ENCODE measurements at places on chromosomes 12 and 14.

DNA sequence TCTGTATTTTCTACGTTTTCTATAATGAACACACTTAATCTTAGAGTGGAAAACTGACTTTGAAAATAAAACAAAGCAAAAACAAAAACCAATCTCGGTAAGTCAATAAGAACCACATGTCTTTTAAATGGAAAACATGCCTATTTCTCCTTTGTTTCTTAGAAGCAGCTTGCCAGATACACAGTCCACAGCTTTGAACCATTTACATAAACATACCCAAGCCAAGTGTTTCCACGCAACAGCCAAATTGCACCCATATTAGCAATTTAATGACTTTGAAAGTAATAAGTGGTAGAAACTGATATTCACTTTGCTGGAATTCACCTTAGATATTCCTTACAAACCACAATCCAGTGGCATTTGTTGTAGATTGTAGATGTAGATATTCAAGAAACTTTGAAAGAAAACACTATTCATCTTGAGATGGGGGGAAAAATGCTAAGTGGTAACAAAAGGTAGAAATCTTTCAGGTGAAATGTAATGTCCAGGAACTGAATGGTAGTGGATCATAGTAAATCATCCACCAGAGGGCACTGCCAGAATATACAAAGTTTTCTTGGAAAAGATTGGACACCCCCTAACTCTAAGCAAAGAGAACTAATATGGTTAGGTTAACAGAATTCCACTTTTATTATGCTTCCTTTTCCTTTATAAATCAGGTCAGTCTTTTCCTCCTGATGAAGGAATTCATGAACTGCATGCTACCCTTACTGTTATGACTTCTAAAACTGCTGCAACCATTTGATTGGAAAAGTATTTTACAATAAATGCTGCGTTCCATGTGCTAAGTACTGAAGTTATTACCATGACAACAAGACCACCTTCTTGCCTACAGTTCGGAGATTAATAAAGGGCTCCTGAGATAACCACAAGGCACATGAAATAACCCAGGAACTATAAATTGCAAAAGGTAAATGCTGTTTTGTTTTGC lies 69.8 kb downstream of the RERG start:
- no peak for DNase-seq

DNA sequence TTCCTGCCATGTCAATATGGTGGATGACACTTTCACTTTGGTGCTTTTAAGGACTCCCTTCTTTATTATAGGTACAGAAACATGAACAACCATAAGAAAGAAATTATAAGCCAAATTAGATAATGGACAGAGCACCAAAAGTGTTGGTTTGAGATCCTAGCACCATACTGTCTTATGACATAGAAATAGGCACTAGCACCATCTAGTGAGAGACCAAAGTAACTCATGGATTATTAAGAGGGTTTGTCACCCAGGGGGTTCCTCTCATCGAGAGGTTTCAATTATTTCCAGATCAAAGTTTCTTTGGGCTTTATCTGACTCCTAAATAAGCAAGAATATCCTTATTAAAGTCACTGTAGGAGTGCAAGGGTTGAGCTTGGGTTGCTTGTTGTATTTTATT lies 153.0 kb upstream of the DIO2 start:
- DNase-seq: no peak

GRCh38 chr12:4794491-4794890 lies 74.3 kb downstream of the GALNT8 start:
- DNase-seq: no peak

GRCh38 chr12:56298828-56299227 lies 1.3 kb downstream of the CS start:
- no peak for DNase-seq

DNA sequence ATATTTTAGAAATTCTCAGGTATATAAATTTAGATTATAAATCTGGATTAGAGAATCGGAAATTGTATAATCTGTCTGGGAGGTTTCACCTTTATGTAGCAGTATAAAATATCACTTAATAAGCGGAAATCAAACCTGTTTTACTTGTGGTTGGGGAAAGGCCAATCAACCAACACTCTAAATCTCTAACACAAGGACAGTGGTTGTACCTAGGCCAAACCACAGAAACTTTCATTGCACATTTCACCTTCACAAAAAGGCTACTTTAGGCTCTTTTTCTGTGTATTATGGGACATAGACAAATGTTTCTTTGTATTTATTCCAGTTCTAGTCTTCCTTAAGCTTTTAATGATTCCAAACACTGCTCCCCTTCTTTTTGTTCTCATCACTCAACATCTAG lies 19.8 kb downstream of the ERH start:
- DNase-seq: no peak

- no peak for DNase-seq
Measured at GRCh38 chr12:102675672-102676071, 195.3 kb upstream of the IGF1 start.

GRCh38 chr12:66379616-66380015 lies 77.3 kb downstream of the HELB start:
- no peak for DNase-seq

DNA sequence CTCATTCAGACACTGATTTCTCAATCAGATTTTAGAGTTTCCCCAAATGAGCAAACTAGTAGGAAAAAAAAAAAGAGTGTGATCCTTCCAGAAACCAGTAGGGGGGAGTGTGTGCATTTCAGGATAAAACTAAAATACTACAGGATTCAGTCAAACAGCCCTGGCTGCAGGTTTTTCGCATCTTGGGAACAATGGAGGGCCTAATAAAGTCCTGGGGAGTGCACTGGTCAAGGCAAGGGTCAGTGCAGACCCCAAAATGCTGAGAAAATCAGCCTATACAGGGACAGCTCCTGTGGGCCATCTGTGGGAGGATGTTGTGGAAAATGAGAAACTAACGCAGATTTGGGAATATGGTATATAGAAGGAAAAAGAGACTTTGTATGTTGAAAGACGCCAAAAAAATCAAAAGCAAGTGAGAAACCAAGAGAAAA lies 22.2 kb upstream of the ABCD4 start:
- no peak for DNase-seq

DNA sequence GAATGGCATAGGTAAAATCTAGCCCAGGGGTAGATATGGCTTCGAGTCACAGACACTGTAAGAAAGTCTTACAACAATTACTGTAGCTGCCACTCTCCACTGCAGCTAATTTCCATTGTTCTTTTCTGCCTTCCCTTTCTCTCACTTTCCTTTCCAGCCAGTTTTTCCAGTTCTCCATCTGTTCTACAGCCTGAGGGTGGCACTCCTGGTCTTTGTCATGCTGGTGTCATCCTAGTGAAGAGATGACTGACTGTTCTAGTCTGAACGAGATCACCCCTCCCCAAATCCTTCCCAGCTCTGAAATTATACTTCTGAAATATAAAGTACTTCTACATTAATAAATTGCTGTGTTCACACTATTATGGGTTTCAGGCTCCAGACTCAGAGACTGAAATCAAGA lies 74.2 kb upstream of the CSRP2 start:
- no peak for DNase-seq

DNA sequence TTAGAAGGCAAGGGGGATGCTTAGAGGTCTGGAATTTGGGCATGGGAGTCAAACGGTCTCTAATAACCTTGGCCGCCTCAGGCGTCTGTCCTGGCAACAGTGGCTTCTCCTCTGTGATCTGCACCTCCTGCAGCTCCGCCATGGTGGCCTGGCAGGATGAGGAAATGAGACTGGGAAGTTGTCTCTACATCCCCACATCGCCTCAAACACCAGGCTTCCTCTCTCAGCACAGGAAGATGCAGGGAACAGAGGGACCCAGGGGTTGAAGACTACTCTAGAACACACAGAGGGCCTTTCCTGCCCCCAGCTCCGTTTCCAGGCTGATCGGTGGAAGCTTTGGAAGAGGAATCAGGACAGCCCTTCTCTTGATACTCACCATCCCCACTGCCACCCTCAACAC lies 1.7 kb downstream of the NDRG2 start:
- no peak for DNase-seq

DNA sequence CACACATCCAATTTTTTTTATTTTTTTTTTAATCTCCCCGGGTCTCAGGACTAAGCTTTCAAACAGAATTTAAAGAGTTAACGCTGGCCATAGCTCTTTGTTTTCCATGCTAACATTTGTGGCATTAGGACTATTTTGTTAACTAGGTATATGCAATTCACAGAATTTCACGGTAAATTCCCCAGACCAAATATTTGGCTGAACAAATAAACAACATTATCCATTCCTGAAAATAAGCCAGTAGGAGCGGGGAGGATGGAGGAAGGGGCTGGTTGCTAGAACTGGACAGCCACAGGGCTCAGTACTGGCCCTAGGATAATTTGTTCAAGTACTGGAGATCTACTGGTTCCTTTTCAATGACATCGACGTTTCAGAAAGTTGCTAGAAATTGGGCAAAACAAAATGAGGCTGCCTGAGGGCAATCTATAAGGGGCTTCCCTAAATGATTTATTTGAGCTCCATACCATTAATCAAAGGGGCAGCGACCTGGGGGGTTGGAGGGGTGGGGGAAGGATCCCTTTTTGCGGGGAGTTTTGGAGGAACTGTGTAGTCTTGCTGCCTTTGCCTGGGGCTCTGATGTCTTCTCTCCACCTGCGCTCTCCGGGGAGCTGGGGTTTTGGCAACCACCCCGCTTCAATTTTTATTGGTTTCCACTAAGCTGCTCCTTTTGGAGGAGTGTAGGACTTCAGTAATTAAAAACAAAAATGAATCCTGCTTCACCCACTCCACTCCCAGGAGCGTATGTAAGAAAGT lies 9.0 kb downstream of the BMP4 start:
- DNase-seq: no peak
